Spinal cord (tissue), 10 donors: ENCODE measurements at places on chromosomes 1 and 21. TPM values are rescaled to one million over a fixed set of nuclear protein-coding genes. Genes with fewer than 3 reads are reported as not detected.

The NFASC gene
- polyA plus RNA-seq: 137 TPM

The CD52 gene
- polyA plus RNA-seq: 0.57 TPM

The SELP gene
- polyA plus RNA-seq: 0.11 TPM

The ANKRD35 gene
- 11.0 TPM for polyA plus RNA-seq

The DCST1 gene
- 0.11 TPM for polyA plus RNA-seq

DNA sequence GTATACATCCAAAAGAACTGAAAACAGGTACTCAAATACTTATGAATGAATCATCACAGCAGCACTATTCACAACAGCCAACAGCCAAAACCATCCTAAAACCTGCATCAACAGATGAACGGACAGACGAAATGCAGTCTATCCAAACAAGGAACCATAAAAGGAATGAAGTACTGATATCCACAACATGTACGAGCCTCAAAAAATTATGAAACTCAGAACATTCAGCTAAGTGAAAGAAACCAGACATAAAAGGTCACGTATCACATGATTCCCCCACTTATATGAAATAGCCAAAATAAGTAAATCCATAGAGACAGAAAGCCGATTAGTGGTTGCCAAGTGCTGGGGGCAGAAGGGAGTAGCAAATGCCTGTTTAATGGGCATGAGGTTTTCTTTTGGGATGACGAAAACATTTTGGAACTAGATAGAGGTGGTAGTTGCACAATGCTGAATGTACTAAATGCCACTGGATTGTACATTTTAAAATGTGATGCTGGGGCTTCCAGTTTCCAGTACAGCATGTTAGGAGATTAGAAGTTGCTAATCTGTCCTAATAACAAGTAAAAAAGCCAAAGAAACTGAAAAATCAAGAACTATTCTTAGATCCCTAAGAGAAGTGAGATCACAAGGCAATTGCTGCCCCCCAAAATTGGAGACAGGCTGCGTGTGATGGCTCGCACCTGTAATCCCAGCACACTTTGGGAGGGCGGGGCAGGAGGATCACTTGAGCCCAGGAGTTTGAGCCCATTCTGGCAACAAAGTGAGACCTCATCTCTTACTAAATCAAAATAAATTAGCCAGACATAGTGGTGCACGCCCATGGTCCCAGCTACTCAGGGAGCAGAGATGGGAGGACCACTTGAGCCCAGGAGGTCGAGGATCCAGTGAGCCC lies 25.3 kb downstream of the CLSTN1 start:
- DNase-seq: no peak

DNA sequence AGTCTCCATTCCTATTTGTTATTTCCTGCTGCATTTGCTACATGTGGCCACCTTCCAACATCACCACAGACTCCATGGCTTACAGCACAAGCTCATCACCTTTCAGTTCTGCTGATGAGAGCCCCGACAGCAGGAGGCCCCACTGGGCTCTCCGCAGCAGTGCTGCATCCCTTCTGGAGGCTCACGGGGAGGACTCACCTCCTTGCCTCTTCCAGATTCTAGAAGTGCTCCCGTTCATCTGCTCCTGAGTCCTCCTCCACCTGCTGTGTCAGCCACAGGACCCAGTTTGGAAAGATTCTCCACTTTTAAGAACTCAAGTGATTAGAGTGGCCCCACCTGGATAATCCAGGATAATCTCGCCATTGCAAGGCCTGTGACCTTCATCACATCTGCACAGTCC lies 167.6 kb downstream of the PCBP3 start:
- DNase-seq: no peak

DNA sequence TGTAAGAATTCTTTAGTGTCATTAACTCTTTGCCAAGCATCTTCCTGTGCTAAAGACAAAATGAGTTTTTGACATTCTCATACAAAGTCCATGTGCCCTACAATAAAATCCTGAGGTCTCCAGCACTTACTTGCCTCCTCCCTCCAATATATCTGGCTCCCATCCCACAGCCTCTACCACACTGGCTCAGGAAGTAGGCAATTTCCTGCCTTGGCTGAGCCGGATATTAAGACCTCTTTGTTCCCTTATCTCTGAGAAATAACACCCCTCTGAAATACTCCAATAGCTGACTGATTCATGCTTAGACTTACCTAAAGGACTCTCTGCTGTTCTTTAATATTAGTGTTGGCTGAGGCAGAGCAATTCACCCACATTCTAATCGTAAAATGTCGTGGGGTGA lies 37.6 kb upstream of the GORAB start:
- no peak for DNase-seq

DNA sequence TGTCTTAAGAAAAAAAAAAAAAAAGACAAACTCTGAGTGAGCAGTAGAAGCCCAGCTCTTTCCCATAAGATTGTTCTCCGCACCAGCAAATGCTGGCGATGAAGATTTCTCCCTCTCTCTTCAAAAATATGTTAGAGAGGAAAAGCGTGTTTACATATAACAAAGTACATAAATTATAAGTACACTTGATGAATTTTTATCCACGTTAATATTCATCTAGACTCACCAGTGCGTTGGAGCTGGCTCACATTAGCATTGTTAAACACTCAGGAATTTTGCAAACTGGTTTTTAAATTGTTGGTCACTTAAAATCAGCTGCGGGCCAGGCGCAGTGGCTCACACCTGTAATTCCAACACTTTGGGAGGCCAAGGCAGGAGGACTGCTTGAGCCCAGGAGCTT lies 56.0 kb downstream of the RUNX3 start:
- no peak for DNase-seq

GRCh38 chr1:63728611-63729226 lies 45.1 kb upstream of the ROR1 start:
- DNase-seq: no peak

- no peak for DNase-seq
Observed at GRCh38 chr1:175687622-175688415, 55.6 kb downstream of the TNR start.

GRCh38 chr1:910881-911721 lies 12.6 kb upstream of the SAMD11 start:
- no peak for DNase-seq

DNA sequence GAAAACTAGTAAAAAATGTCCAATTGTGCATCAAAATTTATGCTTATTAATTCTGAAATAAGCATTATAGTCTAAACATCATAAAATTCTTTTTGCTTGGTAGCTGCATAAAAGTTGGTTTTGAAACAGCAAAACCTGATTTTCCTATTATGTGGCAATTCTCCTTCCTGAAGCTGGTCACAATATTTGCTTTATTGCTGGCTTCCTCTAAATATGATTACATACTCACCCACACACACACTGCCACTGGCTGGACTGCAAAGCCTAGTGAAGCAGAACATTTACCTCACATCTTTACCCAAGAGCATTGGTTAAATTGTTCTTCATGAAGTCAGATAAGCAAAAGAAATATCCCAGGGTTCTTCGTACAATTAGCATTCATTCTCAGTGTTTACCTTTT lies 103.0 kb downstream of the NR5A2 start:
- no peak for DNase-seq

DNA sequence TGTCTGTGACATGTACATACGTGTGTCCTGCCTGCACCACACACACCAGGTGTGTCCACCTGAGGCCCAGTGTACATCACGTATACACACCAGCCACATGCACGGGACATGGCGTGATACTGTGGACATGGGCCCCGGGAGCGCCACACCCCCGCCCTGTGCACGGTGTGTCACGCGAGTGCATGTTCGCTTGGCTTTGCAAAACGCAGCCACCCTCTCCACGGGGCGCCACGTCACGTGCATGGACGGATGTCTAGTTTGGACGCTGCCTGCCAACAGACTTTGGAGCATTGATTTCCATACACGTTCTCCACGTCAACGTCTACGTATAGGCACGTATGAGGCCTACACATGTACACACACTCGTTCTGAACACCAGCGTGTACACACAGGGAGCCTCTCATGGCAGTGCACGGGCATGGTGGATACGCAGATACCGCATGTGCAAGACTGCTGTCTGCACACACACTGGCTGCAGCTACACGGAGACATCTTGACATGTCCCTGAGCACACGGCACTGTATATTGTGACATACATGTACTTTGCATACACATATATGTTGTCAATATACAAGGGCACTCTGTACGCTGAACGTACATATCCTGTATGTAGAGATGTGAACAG lies 2.7 kb downstream of the TMEM240 start:
- no peak for DNase-seq

DNA sequence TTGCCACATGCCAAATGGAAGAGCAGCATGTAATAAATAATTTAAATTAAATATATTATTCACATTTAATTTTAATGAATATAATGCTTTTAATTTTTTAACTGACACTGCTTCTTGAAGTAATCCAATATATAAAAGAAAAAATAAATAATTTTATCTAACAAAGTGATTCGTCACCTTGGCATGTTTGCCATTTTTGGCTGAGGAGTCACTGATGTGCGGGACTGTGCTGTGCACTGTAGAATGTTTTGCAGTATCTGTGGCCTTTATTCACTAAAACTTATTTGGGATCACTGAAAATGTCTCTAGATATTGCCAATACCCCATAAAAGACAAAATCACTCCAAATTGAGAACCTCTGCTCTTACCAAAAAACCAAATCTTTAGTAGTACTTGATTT lies 807.8 kb downstream of the BRINP3 start:
- DNase-seq: no peak

GRCh38 chr1:50531601-50532000 lies 108.4 kb upstream of the DMRTA2 start:
- no peak for DNase-seq

- no peak for DNase-seq
Observed at GRCh38 chr1:37020653-37021277, 13.6 kb downstream of the GRIK3 start.

DNA sequence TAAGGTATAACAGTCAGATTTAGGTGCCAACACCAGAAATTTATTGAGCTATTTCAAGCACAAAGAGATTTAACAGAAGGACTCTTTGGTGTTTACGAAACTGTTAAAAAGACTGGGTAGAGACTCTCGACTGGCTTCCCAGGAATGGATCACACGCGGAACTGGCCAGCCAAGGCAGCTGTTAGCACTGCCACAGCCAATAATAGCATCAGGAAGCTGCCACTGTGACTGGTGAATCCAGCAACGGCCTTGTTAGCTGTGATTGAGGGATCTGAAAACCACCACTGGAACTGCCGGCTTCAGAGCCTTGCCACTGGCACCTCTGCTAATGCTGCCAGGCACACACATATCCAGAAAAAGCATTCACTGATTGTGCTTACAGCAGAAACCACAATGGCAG lies 10.6 kb upstream of the SIM2 start:
- DNase-seq: no peak

GRCh38 chr21:17537299-17537698 lies 24.5 kb downstream of the CXADR start:
- DNase-seq: no peak

DNA sequence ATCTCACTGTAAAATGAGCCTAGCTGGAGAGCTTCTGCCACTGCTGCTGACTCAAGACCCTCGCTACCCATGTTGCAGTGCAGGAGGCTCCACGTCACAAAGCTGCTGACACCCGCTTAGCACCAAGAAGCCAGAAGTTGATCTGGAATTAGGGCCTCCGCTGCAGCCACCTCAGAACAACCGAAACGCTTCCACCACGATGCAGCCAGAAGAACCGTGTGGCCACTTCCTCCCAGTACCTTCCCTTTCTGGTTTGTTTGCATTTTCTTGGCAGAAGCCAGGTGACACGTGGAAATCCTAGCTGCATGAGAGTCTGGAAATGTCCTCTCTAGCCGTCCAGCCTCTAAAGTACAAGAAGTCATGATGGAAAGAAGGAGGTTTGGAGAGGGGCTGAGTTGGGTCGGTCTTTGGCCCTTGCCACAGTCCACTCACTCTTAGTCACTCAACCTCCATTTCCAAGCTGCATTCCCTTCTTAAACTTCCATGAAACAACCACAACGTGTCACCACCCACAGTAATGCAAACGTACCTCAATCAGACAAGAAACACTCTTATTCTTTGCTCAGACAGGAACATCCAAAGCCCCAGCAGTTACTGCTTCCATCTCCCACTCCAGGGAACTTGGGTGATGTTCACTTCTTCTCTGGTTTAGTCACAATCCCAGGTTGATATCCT lies 10.0 kb upstream of the CDA start:
- no peak for DNase-seq

DNA sequence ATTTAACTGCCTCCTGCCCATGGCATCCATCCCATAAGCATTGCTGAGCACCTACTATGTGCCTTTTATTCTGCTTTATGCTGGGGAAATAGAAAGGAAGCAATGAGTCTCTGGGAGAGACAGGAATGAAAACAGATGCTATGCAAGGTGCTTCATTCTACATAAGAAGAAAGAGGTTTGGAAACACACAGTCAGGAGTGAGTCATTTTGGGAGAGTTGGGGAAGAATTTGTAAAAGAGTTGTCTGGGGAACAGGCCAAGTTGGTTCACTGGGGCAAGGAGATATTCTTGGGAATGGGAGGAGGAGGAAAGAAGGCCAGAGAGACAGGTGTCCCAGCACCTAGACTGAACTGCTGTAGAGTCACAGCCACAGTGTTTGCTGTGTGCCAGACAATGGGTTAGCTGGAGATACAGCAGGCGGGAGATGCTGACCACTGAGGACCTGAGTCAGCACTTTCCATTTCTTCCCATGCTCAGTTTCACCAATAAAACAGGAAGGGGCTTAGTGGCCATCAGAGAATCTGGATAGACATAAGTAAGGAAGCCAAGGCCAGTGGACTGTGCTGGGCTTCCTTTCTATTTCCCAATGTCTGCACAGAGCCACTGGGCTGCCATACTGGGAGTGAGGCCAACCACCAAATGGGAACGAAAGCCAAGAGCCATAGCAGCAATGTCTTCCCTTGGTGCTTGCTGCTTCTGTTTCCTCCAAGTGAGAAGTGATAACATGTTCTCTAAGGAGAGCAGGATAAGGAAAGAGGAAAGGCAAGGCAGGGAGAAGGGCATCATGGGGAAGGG lies 187.7 kb upstream of the USP24 start:
- DNase-seq: no peak

DNA sequence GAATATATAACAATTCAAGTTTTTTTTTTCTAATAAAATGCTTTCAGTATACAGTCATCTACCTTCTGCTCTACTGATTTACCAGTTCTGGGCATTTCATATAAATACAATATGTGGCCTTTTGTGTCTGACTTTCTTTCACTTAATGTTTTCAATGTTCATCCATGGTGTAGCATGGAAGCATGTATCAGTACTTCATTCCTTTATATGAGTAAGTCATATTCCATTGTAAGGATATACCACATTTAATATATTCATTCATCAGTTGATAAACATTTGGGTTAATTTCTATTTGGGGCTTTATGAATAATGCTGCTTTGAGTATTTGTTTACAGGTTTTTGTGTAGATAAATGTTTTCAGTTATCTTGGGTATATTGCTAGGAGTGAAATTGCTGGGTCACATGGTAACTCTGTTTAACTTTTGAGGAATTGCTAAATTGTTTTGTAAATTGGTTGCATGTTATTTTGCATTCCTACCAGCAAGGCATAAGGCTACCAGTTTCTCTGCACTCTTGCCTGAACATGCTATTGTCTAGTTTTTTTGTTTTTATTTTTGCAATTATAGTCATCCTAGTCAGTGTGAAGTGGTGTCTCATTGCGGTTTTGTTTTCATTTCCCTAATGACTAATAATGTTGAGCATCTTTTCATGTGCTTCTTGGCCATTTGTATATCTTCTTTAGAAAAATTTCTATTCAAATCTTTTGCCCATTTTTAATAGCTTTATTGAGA lies 206.1 kb downstream of the TM2D1 start:
- no peak for DNase-seq

GRCh38 chr1:227841096-227841495 lies 25.6 kb downstream of the PRSS38 start:
- no peak for DNase-seq
